Jurkat, Clone E6-1 (cell line): ENCODE measurements at places on chromosomes 2 and 18.

DNA sequence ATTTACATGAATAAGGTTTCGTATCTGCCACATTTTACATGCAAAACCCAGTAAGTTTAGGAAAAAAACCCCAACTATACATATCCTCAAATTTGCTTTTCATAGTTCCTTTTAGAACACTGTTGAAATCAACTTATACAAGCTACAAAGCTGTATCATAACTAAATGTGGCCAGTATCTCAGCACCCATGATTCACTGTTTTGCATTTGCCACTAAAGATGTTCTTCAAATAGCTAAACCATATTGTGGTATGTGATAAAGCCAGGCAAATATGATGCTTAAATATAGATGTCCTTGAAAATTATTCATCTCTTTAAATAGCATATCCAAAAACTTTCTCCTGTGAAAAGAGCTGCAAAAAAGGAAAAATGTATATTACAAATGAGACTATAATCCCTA is 29.9 kb downstream of the ROCK2 start:
- no peak for DNase-seq

GRCh38 chr2:236748385-236748784 is 178.8 kb downstream of the ACKR3 start:
- no peak for DNase-seq

DNA sequence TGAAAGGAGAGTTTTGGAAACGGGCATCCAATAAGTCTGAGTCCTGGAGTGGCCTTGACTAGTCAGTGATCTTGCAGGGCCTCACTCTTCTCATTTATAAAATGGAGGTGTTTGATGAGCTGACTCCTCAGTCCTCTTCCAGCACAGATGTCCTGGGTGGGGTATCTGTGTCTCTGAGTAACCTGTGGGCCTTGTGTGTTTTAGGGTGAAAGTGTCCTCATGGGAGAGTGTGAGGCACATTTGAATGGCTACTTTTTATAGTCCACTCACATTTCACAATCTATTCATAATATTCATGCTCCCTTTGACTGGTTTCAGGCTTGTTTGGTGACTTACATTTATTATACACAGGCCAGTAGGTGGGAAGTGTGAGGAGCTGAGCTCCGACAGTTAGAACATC is 106.4 kb upstream of the CELF4 start:
- DNase-seq, result no peak

GRCh38 chr2:215773728-215774127 is 239.6 kb downstream of the MREG start:
- no peak for DNase-seq

- DNase-seq, result peak; percentile 76
Measured at GRCh38 chr2:189580241-189580651, 340 bp downstream of the SLC40A1 start.

- DNase-seq, result no peak
Measured at GRCh38 chr2:217047631-217048030, 187.8 kb upstream of the TNP1 start.

DNA sequence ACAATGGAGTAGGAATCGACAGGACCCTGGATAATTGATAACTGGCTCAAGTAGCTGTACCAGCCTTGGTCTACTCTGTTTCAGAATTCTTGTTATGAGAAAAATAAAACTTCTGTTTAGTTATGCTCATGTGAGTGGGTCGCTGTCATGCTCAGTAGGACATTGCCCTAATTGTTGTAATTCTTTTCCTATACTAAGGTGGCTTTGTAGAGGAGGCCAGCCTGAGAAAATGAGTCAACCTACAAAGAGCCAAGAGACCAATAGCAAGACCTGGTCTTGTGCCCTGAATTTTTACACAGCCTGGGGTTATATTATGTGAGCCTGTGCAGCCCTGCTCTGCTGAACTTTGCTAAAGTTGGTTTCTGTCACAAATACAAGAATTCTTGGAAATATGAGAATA is 238.4 kb downstream of the MEIS1 start:
- DNase-seq, result no peak
